T follicular helper cell (primary cell): ENCODE measurements at places on chromosomes 5 and 9.

DNA sequence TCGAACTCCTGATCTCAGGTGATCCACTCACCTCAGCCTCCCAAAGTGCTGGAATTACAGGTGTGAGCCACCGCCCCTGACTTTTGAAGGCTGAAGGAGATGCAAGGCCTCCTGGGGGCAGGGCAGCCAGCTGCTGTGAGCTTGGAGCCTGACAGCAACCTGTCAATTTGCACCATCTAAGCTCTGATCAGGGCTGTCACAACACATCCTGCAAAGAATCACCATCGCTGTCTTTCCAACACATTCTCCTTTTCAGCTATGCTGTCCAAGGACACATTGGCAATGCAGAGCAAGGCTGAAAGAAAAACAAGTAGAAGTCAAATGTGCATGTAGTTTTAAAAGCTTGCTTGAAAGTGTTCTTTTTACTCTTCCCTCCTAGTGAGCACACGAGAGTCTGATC lies 54.6 kb downstream of the GNA14 start:
- no peak for DNase-seq

- DNase-seq: no peak
Measured at GRCh38 chr9:87672586-87672985, 53.3 kb upstream of the CTSL start.

GRCh38 chr9:90851444-90851843 lies 49.8 kb downstream of the SYK start:
- DNase-seq: no peak

DNA sequence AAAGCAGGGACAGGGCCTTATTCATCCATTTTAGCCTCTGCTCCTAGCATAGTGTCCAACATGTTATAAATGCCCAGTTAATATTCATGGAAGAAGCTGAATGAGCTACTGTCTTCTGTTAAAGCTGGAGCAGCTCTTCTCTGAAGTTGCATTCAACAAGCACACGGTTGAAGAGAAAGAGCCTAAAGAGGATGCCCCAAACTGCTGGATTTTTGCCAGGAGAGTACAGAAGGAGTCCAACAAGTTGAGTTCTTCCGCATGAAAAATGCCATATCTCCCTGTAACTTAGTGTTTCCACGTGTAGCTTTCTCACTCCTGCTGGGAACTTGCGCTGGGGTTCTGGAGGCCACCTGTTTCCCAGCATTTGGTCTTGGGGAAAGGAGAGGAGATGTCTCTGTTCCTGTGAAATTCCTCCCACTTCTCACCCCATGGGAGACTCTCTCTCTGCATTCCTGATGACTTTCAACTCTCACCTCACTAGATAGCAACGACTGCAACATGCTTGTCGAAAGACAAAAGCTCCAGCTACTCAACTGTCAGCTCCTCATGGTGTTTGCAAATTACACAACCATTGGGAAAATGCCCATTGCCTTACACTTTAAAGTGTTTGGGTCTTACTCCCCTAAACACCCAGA lies 122.8 kb downstream of the KIF4B start:
- no peak for DNase-seq

- no peak for DNase-seq
Measured at GRCh38 chr5:179234563-179235135, 110.6 kb downstream of the ADAMTS2 start.

GRCh38 chr5:150516011-150516410 lies 8.1 kb downstream of the NDST1 start:
- no peak for DNase-seq

- no peak for DNase-seq
Measured at GRCh38 chr9:132840980-132841379, 37.1 kb downstream of the AK8 start.

DNA sequence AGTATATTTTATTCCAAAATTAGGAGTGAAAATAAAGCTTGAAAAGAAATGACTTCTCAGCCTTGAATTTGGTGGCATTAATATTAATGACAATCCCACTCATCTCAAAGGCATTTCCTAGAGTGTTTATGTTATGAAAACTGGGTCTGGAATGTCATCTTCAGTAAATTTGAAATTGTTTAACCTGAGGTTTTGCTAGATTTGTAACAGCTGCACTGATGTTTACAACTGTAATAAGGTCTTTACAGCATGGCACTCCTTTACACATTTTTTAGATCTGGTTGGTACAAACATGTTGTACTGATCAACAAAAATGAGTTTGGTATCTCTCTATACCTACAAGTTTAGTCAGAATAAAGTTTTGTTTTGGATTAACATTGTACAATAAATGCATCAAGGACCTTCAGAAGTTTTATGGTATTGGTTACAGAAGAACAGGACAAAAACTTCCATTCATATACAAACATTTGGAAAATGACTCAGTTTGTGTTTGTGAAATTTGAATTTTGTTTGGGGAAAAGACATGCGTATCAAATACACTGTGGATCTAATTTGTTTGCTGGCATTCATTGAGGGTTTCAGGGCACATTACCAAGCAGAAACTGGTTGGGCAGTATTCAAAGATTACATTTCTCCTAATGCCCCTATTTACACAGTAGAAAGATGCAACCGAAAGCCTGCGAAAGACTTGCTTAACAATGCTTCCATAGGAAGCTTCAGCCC lies 11.6 kb downstream of the FANCC start:
- no peak for DNase-seq

GRCh38 chr5:96794757-96795156 lies 13.0 kb downstream of the ERAP1 start:
- DNase-seq: no peak

- DNase-seq: no peak
Measured at GRCh38 chr9:110996436-110997220, 41.6 kb downstream of the LPAR1 start.

DNA sequence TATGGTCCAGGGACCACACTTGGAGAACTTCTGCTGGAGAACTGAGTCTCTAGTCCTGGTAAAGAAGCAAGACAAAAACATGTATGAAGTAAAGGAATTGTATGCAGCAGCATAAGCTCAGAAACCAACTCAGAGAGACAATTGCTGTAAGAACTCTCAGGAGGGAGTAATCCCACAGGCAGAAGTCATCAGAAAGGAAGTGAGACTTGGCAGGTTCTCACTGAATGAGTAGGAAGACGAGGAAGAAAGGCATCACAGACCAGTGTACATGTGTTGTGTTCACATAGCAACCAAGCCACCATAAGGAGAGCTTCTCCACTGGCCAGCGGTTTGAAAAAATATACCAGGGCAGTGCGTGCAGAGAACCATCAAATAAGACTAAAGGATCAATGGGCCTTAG lies 57.9 kb upstream of the FST start:
- no peak for DNase-seq

GRCh38 chr5:81778642-81779041 lies 27.7 kb upstream of the SSBP2 start:
- DNase-seq: no peak

DNA sequence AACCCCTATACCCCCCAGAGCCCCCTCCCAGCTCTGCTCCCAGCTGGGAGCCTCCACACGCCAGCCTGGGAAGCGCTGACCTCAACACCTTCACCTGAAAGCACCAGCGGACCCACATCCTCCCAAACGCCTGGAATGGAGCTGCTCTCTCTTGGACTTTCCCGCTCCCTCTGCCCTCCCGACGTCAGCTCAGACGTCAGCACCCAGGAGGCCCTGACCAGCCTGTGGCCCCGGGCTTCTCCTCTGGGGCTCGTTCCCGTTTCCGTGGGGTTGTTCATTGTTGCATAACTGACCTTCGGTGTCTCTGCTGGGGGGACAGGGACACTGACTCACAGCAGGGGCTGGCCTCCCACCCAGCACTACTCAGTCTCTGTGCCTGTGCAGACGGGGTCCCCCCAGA lies 35.0 kb upstream of the SLC6A3 start:
- DNase-seq: no peak

GRCh38 chr5:120098426-120098825 lies 365.7 kb upstream of the PRR16 start:
- no peak for DNase-seq

GRCh38 chr9:88053856-88054501 lies 79.6 kb upstream of the CDK20 start:
- no peak for DNase-seq

DNA sequence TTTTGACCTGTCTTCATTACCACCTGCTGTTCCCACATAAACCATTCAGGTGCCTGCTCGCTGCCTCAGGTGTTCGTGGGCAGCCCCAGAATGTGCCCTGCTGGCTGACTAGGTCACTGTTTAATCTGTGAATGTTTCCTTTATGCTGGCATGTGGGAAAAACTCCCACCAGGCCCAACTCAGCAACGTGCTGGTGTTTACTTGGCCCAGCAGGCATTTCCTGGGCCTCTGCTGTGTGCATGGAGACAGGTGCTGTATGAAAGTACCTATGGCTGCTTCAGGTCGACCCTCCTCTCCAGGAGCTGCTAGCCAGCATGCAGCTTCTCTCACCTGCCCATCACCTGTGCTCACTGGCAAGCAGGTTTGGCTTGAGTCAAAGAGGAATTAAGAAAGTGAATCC lies 65.8 kb downstream of the RAD23B start:
- DNase-seq: no peak

- no peak for DNase-seq
Measured at GRCh38 chr9:136682710-136683109, 4.5 kb downstream of the AGPAT2 start.

DNA sequence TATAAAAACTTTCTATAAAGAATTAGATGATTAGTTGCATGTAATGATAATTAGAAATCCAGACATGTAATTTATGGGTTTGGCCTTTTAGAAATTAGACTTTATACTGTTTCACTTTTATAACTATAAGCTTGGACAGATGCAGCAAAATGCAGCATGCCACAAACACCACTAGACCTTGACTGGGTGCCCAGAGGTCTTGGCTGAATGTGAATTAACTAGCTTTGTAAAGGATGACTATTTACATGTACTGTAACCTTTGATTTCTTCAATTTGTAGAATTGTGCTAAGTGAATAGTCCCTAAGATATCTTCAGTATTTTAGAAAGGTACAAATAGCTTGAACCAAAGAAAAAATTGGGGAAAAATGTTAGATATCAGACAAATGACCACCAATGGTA lies 2168.1 kb downstream of the MAT2B start:
- no peak for DNase-seq

GRCh38 chr9:82192211-82192610 lies 203.6 kb downstream of the SPATA31D1 start:
- no peak for DNase-seq

GRCh38 chr9:120862452-120862851 lies 14.5 kb downstream of the PHF19 start:
- no peak for DNase-seq

GRCh38 chr5:7576023-7576715 lies 180.2 kb downstream of the ADCY2 start:
- no peak for DNase-seq

DNA sequence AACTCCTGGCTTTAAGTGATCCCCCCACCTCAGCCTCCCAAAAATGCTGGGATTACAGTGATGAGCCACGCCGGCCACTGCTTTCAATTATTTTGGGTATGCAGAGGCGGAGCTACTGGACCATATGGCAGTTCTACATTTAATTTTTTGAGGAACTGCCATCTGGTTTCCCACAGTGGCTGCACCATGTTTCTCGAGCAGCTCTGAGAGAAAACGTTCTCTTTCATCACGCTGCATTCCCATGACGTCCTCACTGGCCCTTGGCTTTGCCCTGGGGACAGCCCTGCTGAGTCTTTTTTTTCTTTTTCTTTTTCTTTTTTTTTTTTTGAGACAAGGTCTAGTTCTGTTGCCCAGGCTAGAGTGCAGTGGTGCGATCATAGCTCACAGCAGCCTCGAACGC lies 35.5 kb upstream of the GRHPR start:
- no peak for DNase-seq

- DNase-seq: no peak
Measured at GRCh38 chr5:149963729-149964128, 3.2 kb downstream of the SLC26A2 start.

DNA sequence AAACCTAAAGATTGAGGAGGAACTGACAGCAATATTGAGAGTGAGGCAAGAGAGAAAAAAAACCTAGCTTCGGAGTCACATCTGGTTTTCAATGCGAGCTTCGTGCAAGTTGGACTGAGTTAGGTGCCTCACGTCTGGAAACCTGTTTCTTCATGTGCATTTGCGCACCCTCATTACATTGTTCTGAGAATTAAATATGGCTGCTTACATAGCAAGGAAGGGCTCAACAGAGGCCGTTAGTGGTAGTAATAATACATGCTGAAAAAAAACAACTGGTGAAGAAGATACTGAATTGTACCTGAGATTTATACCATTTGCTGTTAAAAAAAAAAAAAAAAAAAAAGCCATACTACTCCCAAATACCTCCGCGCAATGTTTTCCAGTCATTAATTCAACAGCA lies 18.6 kb downstream of the DNAJA1 start:
- DNase-seq: no peak

- DNase-seq: no peak
Measured at GRCh38 chr9:18037981-18038380, 436.0 kb upstream of the ADAMTSL1 start.

GRCh38 chr5:50808406-50808805 lies 142.0 kb downstream of the PARP8 start:
- DNase-seq: no peak

- no peak for DNase-seq
Measured at GRCh38 chr5:1966461-1966860, 83.7 kb upstream of the IRX4 start.

DNA sequence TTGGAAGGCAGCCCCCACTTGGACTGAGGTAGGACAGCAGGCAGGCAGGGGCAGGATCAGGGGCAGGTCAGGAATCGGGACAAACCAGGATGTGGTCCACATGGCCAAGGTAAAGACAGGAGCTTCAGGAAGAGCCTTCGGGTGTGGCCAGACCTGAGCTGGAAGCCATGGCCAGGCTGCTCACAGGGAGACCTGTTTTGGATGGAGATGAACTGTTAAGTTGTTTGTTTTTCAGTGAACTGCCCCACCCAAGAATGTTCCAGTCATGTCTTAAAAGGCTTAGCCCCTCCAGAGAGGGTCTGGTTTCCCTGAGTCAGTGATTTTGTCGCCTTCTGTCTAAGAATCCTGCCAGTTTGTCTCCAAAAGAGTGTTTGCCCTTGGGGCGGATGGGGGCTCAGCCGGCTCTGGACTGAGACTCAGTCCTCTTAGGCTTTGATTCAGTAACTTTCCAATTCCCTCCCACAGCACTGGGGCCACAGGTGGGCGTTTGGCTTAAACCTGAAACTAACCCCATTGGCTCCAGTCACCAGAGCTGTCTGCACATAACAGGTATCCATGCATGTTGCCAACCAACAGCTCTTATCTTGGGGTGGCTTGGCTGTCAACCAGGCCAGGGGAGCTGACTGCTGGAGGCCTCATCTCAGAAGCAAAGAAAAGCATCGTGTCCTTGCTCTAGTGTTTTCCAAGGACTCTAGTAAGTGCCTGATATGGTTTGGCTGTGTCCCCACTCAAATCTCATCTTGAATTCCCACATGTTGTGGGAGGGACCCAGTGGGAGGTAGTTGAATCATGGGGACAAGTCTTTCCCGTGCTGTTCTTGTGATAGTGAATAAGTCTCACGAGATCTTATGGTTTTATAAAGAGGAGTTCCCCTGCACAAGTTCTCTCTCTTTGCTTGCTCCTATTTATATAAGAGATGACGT lies 11.3 kb upstream of the ANKH start:
- DNase-seq: no peak

DNA sequence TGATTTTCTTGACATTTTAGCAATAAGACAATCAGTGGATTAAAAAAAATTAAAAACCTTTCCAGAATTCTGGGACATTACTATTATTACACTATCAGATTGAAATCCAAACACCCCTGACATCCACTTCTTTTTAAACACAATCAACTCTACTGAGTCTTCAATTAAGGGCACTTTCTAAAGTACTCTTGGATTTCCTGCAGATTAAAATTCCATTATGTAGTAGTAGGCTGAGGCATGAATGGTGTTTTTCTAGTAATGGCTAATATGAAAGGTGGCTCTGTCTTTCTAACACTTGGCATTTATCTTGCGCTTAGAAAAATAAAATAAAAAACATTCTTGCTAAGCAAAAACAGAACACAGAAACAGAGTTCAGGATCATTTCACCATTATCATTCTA lies 107.8 kb downstream of the OXCT1 start:
- DNase-seq: no peak
